ENCODE measurements at places on chromosomes 5 and 9.

- no peak for DNase-seq
Measured at GRCh38 chr5:154642499-154643245, 112.5 kb upstream of the LARP1 start.

- peak; percentile 3 for DNase-seq
Measured at GRCh38 chr5:66597183-66597757, 1.1 kb downstream of the MAST4 start.

GRCh38 chr5:60209146-60209840 is 315.8 kb upstream of the PDE4D start:
- DNase-seq, result no peak

DNA sequence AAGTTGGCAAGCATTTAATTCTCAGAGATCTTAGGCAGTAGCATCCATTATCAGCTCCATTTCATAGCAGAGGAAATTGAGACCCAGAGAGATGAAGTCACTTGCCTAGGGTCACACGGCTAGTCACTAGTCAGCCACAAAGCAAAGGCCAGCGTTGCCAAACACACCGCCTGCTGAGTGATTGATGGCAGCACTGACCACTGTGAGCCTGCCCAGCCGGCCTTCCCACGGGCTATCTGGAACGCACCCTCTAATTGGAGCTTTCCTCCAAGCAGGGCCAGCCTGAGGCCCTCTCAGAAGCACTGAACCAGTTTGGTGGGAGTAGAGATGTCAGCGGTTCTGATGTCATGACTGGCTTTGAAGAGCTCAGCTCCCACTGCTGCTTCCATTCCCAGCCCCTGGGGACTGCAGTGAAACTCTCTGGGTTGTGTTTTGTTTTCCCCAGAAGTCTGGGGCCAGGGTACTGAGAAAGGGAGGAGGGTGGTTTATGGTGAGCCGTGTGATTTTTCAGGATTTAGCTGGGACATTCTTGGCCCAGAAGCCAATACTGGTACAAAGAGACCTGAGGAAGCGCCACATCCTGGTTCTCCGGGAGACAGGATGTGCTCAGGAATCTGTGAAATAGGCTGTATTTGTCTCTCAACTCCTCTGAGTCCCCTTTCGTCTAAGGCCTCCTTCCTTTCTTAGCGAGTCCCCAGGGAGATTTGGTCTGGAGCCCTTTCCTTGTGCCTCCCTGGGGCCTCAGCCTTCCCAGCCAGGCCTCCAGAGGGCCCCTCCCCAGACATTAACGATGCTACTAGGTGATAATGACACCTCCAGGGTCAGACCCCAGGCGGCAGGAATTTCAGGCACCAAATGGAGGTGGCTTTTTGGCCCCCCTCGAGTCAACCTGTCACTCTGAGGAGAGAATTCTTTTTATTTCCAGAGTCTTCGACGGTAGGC is 44.5 kb downstream of the SPRY4 start:
- peak; percentile 36 for DNase-seq

DNA sequence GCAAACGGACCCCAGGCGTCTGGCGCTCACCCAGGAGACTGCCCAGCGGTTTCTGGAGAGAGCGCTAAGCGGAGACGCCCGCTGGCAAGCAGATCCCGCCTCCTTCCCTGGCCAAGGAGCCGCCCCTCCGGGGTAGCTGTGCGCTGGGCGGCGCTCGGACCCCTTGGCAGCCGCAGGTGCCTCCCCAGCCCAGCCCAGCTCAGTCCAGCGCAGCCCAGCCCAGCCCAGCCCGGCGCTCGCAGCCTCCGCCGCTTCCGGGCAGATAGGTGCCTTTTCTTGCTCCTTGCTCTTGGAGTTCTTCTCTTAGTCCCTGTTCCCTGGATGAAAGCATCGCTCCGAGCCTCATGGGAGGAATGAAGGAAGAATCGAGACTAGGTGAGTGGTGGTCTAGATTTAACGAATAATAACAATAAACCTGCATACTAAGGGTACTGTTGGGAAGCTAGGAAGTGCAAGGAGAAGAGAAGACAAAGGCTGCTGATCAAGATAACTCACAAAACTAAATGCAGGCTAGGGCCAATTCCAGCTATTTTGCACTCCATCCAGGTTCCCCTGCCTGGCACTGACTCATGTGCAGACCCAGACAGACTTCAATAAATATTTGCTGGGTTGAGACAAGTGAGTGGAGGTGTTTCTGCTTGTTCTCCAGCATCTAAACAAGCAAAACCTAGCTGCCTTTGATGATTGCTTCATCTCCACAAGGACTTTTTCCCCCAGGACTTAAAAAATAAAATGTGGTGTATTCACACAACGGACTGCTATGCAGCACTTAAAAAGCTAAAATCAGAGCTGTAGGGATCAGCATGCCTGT is at the start of gene STK32A:
TSS of gene STK32A (plus strand) at position 202 of the 811 bp plus-strand sequence. CDS start 4,609 bp downstream, outside the sequence.
- peak; percentile 1 for DNase-seq

GRCh38 chr5:179405426-179406030 is 60.3 kb upstream of the ADAMTS2 start:
- DNase-seq, result no peak

DNA sequence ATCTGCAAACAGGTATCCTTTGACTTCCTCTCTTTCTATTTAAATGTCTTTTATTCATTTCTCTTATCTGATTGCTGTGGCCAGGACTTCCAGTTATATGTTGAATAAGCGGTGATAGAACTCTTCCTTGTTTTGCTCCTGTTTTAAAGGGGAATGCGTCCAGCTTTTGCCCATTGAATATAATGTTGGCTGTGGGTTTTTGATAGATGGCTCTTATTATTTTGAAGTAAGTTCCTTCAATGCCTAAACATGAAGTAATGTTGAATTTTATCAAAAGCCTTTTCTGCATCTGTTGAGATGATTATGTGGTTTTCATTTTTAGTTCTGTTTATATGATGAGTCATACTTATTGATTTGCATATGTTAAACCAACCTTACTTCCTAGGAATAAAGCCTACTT is 300.5 kb upstream of the CTNND2 start:
- no peak for DNase-seq

GRCh38 chr5:6090079-6090654 is 288.2 kb downstream of the MED10 start:
- DNase-seq, result no peak

DNA sequence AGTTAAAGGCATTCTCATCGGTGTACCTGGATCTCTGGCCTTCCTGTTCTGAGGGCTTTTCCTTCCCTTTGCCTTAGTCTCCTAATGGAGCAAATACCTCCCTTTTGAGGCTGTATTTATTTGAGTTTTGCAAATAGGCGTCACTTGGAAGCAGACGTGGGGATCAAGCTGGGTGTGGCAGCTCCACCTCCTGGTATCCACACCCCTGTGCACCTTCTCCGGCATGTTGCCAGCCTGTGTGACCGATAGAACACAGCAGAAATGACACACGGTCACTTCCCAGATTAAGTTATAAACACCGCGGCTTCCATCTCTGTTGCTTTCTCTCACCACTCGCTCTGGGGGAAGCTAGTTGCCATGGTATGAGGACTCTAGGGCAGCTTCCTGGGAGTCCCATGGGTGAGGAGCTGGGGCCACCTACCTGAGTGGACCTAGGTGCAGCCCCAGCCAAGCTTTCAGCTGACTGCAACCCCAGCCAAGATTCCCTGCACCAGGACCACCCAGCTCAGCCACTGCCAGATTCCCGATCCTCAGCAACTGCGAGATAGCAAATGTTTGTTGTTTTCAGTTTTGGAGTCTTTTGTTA is 214.4 kb upstream of the MVB12B start:
- no peak for DNase-seq
